ENCODE measurements at places on chromosomes 1 and 21. TPM values are rescaled to one million over a fixed set of nuclear protein-coding genes. Genes with fewer than 3 reads are reported as not detected.

GRCh38 chr1:212256369-212256768 is 28.8 kb upstream of the PPP2R5A start:
- H3K4me3 ChIP-seq, result no peak overlapping the region
- no peak for DNase-seq

DNA sequence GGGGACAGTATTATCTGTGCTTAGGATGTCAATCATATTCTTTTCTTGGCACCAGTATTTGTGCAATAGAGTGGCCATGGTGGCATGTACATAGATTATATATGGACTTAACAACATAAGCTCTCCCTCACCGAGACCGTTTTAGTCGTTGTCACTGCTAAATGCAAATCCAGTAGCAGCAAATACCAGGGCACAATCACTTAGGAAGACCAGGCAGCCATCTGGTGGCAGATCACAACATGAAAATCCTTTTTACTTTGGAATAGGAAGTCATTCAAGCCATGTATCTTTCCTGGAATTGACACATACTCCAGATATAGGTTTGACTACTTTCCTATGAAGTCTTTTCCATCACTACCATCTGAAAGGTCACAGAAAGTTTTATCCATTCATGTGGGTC is 53.2 kb upstream of the C1orf87 start:
- no peak for DNase-seq
- H3K36me3 ChIP-seq, result no peaks in the 10 kb centered on the region
- no peak overlapping the region for H3K27ac ChIP-seq

GRCh38 chr1:71994646-71995045 is 287.7 kb downstream of the NEGR1 start:
- H3K4me3 ChIP-seq, result no peak overlapping the region
- no peak for DNase-seq
- H3K27me3 ChIP-seq, result no peaks in the 10 kb centered on the region
- no peaks in the 10 kb centered on the region for H3K4me1 ChIP-seq
- no peaks in the 10 kb centered on the region for H3K36me3 ChIP-seq
- H3K27ac ChIP-seq, result no peak overlapping the region

DNA sequence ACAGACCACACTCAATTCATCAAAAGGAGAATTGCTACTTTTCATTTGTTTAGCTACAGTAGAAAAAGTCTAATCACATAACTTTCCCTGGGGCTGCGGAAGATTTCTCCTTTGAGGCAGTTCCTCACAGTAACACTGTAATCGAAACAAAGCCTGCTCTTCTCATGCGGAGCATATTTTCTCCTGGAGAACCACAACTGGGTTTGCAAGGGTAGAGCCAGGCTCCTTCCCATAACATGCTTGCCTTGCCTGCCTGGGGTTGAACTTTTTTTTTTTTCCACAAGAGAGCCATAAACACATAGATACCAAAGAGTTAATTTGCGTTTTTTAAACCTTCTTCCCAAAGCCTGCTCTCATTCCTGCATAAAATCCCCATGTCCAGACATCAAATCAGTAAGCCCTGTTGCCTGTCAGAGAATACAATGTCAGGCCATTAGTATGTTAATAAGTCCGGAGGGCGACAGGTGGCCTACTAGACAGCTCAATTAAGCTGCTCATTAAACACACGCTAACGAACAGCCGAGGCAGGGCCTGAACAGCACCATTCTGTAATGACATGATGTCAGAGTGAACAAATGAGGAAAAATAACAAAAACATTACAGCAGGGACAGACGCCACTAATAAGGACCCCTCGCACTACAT is 107.1 kb upstream of the OLIG2 start:
- peaks cover 6% of the 10 kb centered on the region for H3K4me1 ChIP-seq
- DNase-seq, result no peak
- H3K27ac ChIP-seq, result no peak overlapping the region
- no peaks in the 10 kb centered on the region for H3K27me3 ChIP-seq
- no peak overlapping the region for H3K4me3 ChIP-seq

GRCh38 chr1:224769452-224770335 is 153.6 kb downstream of the CNIH3 start:
- H3K36me3 ChIP-seq, result no peaks in the 10 kb centered on the region
- no peak overlapping the region for H3K27ac ChIP-seq
- no peaks in the 10 kb centered on the region for H3K27me3 ChIP-seq
- no peaks in the 10 kb centered on the region for H3K4me1 ChIP-seq
- no peak overlapping the region for H3K4me3 ChIP-seq

- no peak overlapping the region for H3K4me3 ChIP-seq
- no peaks in the 10 kb centered on the region for H3K36me3 ChIP-seq
- DNase-seq, result no peak
Measured at GRCh38 chr1:117644696-117645311, 39.0 kb downstream of the TENT5C start.

DNA sequence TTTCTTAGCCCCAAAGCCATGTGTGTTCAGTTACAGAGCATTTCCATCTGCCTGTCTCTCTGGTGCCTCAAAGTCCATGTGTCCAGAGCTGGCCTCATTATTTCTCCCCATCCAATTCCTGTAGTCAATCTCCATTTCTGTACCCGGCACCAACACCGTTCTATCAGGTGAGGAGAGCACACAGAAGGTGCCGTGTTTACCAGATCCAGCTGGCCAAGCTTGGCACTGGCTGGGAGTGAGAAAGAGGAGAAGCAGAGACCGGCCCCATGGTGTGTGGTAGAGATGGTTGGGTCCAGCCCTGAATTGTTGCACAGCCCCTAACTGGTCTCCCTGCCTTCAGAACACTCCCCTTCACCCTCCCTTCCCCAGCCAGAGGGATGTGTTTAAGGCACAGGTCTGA is 7.5 kb upstream of the SSBP3 start:
- H3K4me1 ChIP-seq, result peaks cover 13% of the 10 kb centered on the region
- H3K27me3 ChIP-seq, result no peaks in the 10 kb centered on the region
- H3K27ac ChIP-seq, result no peak overlapping the region
- no peak overlapping the region for H3K4me3 ChIP-seq
- DNase-seq, result no peak
- H3K36me3 ChIP-seq, result no peaks in the 10 kb centered on the region

DNA sequence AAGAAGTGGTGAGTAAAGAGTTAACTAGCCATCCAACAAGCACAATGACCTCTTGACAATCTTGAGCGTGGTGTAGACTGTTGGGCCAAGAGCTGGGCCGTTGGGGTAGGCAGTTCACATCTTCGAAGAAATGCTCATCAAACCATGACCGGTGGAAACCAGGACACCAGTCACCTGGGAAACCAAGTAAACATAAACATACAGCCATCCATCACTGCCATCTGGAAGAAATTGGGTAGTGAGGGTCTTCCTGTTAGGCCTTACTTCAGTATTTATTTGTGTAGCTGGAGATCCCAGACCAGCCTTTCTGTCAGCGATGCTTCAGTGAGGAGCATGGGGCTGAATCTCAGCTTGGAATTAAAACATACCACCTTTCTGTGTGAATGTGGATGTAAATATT is 108.1 kb upstream of the HAO2 start:
- no peak for DNase-seq
- H3K36me3 ChIP-seq, result no peaks in the 10 kb centered on the region
- H3K4me1 ChIP-seq, result no peaks in the 10 kb centered on the region
- H3K27ac ChIP-seq, result no peak overlapping the region
- H3K4me3 ChIP-seq, result no peak overlapping the region

GRCh38 chr1:70778056-70778762 is 269.4 kb downstream of the PTGER3 start:
- DNase-seq, result no peak
- no peaks in the 10 kb centered on the region for H3K4me1 ChIP-seq
- no peak overlapping the region for H3K27ac ChIP-seq
- H3K4me3 ChIP-seq, result no peak overlapping the region

DNA sequence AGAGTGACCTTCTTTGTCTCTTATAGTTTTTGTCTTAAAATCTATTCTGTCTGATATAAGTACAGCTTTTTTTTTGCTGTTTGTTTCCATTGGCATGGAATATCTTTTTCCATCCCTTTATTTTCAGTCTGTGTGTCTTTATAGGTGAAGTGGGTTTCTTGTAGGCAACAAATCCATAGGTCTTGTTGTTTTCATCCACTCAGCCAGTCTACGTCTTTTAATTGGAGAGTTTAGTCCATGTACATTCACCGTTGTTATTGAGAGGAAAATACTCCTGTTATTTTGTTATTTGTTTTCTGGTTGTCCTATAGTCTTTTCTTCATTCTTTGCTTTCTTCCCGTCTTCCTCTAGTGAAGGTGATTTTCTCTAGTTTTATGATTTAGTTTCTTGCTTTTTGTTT is 115.9 kb downstream of the IFI44 start:
- H3K27ac ChIP-seq, result no peak overlapping the region
- H3K36me3 ChIP-seq, result no peaks in the 10 kb centered on the region
- DNase-seq, result no peak
- no peaks in the 10 kb centered on the region for H3K27me3 ChIP-seq
- no peaks in the 10 kb centered on the region for H3K4me1 ChIP-seq

- peaks cover 24% of the 10 kb centered on the region for H3K4me1 ChIP-seq
- no peak for DNase-seq
- no peaks in the 10 kb centered on the region for H3K27me3 ChIP-seq
- peaks cover 54% of the 10 kb centered on the region for H3K36me3 ChIP-seq
- peak overlapping the region; percentile 84 for H3K27ac ChIP-seq
Measured at GRCh38 chr1:184892116-184892515, 82.2 kb downstream of the NIBAN1 start.

DNA sequence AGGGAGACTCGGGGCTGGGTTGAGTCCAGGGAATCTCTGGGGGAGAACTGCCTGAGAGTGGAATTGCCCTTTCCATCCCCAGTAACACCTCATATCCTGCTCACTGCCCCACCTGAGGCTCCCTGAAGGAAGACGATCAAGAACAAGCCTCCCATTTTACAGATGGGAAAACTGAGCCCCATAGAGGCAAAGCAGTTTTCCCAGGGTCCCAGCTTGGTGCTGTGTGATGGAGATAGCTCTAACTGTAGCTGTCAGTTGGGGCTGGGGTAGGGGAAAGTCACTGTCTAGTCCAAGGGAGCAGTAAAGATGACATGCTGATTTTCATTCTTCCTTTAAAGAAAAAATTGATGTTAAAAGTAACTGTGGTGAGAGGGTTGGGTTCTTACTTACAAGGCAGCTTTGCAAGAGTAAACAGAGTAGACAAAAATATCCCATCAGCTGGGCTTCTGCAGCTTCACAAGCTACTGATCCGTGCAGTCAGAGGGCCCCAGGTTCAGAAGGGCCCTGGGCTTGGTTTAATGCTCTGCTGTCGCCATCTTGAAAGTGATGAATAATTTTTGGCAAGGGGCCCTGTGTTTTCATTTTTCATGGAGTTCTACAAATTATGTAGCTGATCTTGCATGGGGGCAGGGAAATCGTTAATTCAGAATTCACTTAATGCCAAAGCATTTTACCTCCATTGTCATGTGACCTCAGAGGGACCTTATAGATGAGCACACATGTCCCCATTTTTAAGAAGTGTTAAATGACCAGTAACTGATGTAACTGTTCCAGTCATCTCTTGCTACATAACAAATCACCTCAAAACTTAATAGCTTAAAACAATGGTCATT is 17.6 kb upstream of the TNFRSF1B start:
- peak overlapping the region; percentile 75 for H3K27ac ChIP-seq
- H3K36me3 ChIP-seq, result no peaks in the 10 kb centered on the region
- H3K4me1 ChIP-seq, result peaks cover 59% of the 10 kb centered on the region
- H3K4me3 ChIP-seq, result no peak overlapping the region
- no peak for DNase-seq

- no peak overlapping the region for H3K4me3 ChIP-seq
- H3K36me3 ChIP-seq, result no peaks in the 10 kb centered on the region
- H3K27ac ChIP-seq, result no peak overlapping the region
- H3K27me3 ChIP-seq, result no peaks in the 10 kb centered on the region
Measured at GRCh38 chr1:100835866-100836842, 58.5 kb downstream of the EXTL2 start.

- H3K27ac ChIP-seq, result no peak overlapping the region
- DNase-seq, result no peak
- no peaks in the 10 kb centered on the region for H3K4me1 ChIP-seq
Measured at GRCh38 chr1:190172651-190173430, 304.8 kb downstream of the BRINP3 start.

GRCh38 chr1:19798486-19799229 is 1.1 kb downstream of the TMCO4 start:
- H3K4me3 ChIP-seq, result no peak overlapping the region
- DNase-seq, result no peak
- H3K27me3 ChIP-seq, result no peaks in the 10 kb centered on the region
- peak overlapping the region; percentile 85 for H3K27ac ChIP-seq

DNA sequence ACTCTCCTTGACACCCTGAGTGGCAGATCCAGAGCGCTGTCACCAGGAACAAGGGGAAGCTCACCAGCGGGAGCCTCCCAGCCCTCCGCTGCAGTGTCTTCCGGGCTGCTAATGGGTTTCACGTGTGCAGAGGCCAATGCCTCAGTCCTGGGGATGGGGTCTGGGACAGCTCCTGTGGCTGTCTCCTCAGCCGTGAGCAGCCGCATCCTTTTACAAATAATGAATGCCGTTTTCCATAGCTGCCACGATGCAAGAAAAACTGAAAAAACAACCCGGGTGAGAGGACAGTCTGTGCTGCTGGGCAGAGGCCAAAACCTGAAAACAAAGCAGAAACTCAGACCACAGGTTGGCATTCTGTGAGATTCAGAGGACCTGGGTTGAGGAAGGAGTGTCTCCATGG is 212.2 kb upstream of the RAB4A start:
- H3K36me3 ChIP-seq, result no peaks in the 10 kb centered on the region
- no peaks in the 10 kb centered on the region for H3K27me3 ChIP-seq
- peak; percentile 36 for DNase-seq
- no peak overlapping the region for H3K27ac ChIP-seq

The SPATA46 gene
- polyA plus RNA-seq, result not detected

The SRSF11 gene
- polyA plus RNA-seq, result 46.3 TPM

The OR14K1 gene
- polyA plus RNA-seq, result not detected

The LRRC39 gene
- polyA plus RNA-seq, result 181 TPM

All from heart left ventricle (tissue), 16 donors.